ENCODE measurements at places on chromosomes 11 and 22. TPM values are rescaled to one million over a fixed set of nuclear protein-coding genes. Genes with fewer than 3 reads are reported as not detected.

GRCh38 chr11:102010776-102011494 is 36.3 kb upstream of the CFAP300 start:
- no peak overlapping the region for H3K4me3 ChIP-seq
- H3K36me3 ChIP-seq, result no peaks in the 10 kb centered on the region
- peak; percentile 89 for DNase-seq
- peaks cover 20% of the 10 kb centered on the region for H3K4me1 ChIP-seq
- H3K27me3 ChIP-seq, result no peaks in the 10 kb centered on the region

GRCh38 chr11:106344394-106344793 is 266.9 kb downstream of the AASDHPPT start:
- DNase-seq, result no peak
- H3K36me3 ChIP-seq, result no peaks in the 10 kb centered on the region
- no peak overlapping the region for H3K27ac ChIP-seq
- no peak overlapping the region for H3K4me3 ChIP-seq

TRPM5 gene
- total RNA-seq, result not detected

- no peak overlapping the region for H3K27ac ChIP-seq
- no peaks in the 10 kb centered on the region for H3K4me1 ChIP-seq
- no peak overlapping the region for H3K4me3 ChIP-seq
- peaks cover 34% of the 10 kb centered on the region for H3K36me3 ChIP-seq
- DNase-seq, result peak; percentile 15
Measured at GRCh38 chr22:21443057-21443734, 24.0 kb upstream of the TMEM191C start.

MUC6 gene
- total RNA-seq, result 4.2 TPM
